Activated naive CD4-positive, alpha-beta T cell treated with anti-CD3 and anti-CD28 coated beads, Interleukin-2, amount 50 U/mL, for 72 hours (primary cell): ENCODE measurements at places on chromosomes 6 and 20. TPM values are rescaled to one million over a fixed set of nuclear protein-coding genes. Genes with fewer than 3 reads are reported as not detected.
A peak's percentile ranks its signal among the peaks of the same experiment; 100 is the strongest.

NOP56 gene
- 324 TPM for total RNA-seq

LRRC73 gene
- 0.48 TPM for total RNA-seq

DDAH2 gene
- 42.6 TPM for total RNA-seq

- no peak for DNase-seq
Observed at GRCh38 chr6:80607811-80608391, 501.4 kb downstream of the BCKDHB start.

BPI gene
- total RNA-seq, result not detected

GRCh38 chr6:153449279-153449678 is 318.2 kb upstream of the RGS17 start:
- no peak for DNase-seq

NFKBIE gene
- 17.7 TPM for total RNA-seq

CST3 gene
- total RNA-seq, result not detected

BTBD3 gene
- total RNA-seq, result 11.9 TPM

C6orf118 gene
- not detected for total RNA-seq

SEL1L2 gene
- not detected for total RNA-seq

B3GALT4 gene
- total RNA-seq, result 5.9 TPM

DNA sequence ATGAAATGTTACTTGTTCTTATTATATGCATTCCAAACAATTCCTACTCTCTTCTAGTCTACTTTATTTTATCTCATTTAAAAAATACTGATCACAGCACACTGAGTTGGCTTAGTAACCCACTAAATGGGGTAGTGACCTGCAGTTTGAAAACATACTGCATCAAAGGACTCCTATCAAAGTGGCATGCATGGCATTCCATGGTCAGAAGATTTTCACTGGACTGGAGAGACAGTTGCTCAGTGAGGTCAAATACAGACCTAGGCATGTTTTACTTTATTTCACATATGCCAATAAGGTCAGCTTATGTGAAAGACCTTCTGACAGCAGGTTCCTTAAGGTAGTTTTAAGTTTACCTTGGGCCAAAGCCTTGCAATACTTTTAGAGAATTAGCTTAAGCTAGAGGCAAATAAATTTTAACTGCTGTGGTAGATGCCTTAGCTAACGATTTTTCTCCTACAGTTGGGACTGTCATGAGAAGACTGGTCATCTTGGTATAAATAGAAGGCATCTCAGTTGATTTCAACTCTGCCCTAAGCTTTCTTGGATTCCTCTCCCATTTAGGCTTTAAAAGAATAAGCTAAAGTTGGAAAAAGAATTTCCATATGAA is 35.1 kb downstream of the TPD52L1 start:
- DNase-seq, result no peak

TOX2 gene
- 1.5 TPM for total RNA-seq

DNA sequence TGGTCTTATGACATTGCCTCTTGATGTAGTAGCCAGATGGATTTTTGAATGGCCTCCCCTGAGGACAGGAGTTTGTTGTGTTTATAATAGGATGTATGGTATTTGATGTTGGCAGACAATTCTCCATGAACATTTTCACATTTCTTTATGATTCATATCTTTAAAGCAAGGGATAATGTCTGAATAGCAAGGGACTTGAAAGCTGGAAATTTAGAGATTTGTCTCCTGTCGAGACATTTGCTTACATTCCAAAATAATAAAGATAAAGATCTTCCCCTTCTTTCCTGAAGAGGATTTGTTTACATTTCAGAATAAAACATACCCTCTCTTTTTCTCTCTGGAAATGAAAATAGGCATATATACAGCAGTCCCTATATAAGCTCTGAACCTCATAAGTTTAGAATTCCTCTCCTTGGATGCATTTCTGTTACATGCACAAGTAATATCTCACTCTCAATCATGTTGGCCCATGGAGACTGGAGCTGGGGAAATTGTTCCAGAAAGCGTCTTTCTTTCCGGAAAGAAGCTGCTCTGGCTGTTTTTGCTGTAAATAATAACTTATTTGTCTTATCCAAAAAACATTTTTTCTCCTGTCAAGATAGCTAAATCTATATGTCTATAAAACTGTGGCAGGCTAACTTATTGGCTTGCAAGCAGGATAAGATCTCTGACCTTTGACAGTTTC is 42.5 kb upstream of the ASCC3 start:
- no peak for DNase-seq

- DNase-seq, result no peak
Observed at GRCh38 chr6:135188718-135189117, 7.6 kb downstream of the MYB start.

GRCh38 chr6:138582573-138582972 is 83.3 kb upstream of the NHSL1 start:
- no peak for DNase-seq

- DNase-seq, result no peak
Observed at GRCh38 chr6:89242574-89243330, 25.6 kb upstream of the GABRR1 start.

GRCh38 chr20:7137395-7138151 is 370.1 kb downstream of the BMP2 start:
- DNase-seq, result no peak

DNA sequence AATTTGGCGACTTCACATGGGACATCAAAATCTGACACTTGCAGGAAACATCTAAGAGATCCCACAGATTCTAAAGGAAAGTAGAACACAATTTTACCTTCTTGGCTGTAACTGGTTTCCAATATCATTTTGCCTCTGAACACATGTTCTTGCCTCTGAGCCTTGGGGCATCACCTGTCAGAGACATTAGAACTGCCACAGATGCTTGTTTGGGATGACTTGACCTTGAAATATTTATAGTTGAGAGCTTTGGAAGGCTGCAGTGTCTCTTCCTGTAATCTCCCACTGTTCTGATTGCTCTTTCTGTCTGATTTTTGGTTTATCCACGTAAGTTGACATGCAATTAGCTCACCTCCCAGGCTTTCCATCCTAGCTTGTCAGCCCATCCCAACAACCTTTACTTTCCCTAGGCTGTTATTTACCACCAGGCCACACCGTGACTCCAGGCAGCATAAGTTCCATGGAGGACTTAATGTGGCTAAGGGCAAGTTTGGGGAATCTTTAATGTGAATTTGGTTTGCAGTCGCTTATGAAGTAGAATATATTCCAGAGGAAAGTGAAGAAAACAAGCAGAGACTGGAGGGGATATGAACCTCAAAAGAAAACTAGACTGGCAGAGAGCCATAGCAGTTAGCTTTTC is 256.5 kb upstream of the RIN2 start:
- DNase-seq, result no peak

- no peak for DNase-seq
Observed at GRCh38 chr6:125791820-125792165, 1.0 kb downstream of the NCOA7 start.

DNA sequence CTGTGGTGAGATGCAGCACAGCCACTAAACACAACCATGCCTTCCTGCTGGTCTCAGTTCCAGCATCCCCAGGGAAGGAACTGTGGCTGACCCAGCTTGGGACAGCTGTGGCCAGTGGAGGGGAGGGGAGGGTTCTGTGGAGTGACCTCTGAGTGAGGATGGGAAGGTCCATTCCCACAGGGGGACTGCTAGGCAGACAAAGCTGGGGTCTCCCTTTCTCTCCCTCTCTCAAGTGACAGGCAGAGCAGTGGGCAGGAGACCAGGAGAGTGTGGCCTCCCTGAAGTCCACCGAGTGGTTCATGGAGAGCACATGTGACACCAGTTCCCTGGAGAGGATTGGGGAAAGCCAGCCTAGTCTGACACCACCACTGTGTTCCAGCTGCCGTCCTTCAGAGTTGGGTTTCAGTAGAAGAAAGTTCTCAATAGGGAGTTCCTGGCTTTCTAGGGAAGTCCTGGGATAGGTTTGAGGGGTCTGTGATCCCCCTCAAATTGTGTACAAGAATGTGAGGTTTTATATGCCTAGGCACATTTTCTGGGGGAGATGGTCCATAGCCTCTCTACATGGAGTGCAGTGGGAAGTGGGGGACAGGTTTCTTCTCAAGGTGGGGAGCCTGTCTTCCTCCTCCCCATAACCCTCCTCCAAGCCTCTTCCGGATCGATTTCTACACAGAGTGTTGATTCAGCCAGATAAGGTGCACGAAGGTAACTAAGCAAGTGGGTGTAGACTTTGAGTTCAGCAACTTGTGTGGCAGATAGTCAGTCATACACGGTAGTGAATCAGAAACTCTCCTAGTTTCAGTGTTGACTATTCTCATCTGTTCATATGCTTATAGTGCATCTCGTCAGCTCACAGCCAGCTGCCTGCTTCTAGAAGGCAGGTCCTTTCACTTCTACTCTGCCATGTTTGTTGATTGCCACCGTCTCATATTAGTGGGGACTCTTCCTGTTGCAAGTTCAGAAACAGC is 18.9 kb downstream of the MANBAL start:
- DNase-seq, result peak; percentile 14

DNA sequence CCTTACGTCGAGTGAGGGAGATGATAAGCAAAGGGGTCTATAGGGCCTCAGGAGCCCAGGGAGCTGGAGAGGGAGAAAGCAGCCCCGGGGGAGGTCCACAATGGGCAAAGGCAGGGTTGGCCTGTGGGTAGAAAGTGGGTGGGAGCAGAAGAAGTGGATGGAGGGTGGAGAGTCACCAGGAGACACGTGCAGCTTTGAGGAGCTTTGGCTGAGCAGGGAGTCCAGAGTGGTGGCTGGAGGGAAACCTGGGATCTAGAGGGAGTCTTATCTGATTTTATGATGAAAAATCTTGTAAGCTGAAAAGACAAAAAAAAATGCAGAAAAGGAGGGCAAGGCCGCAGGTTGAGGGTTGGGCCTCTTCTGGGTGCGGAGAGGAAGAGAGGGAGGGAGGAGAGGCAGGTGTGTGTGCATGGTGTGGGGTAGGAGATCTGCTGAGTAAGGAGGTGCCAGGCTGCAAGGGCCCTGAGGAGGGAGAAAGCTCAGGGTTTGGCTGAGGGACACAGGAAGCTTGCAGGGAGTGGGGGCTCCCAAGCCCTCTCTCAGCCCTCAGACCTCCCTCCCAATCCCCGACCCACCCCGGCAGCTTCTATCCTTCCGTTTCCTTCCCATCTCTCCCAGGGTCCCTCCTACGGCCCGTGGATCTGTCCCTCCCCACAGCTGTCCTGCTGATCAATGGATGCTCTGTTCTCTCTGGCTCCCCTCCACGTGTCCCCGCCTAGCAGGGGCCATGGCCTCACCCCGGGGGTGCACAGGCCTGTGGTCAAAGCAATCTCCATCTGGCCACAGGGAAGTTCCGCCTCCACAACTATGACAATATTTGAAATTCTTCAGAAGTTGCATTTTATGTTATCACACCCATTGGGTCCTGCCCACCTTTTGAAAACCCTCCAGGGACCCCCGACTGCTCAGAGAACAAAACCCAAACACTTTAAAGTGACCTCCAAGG is 17.1 kb upstream of the BPI start:
- DNase-seq, result no peak

GPSM3 gene
- 84.9 TPM for total RNA-seq
